ENCODE measurements at places on chromosomes 12 and 14.
A peak's percentile ranks its signal among the peaks of the same experiment; 100 is the strongest.

- no peak for DNase-seq
Measured at GRCh38 chr12:29869946-29870345, 86.2 kb upstream of the TMTC1 start.

DNA sequence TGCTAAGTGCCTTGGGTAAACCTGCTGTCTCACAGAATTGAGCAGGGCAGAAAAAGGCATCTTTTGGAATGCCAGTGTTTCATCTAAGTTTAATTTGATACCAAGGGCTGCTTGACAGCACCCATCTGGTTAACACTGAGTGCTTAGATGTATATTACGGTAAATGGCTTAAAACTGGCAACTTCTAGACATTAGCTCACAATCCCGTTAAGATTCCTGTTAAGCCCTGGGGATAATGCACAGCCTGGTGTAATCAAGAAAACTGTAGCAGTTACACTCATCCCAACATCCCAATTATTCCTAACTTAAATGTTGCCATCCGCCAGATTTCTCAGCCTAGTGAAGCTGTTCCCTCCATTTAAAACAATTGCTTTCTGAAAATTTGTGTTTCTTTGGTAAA is 29.9 kb downstream of the PPFIBP1 start:
- DNase-seq: no peak

DNA sequence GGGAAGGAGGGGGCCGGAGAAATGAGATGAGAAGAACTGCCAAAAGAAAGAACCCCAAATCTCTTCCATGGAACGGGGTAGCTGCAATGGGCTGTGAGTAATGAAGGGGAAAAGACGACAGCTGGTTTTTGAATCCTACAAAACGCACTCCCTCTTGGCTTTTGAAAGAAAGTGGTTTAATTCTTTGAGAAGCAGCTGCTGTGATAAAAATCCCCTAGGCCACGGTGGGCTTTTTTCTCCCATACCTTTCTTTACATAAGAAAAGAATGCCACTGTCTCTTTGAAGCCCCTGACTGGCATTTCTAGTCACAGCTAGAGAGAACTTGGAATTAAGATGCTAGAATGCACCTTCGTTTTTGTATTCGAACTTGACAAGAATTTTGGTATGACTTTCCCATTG is 486.1 kb downstream of the GLT1D1 start:
- no peak for DNase-seq

GRCh38 chr12:75854681-75855309 is 176.8 kb downstream of the PHLDA1 start:
- DNase-seq: no peak

DNA sequence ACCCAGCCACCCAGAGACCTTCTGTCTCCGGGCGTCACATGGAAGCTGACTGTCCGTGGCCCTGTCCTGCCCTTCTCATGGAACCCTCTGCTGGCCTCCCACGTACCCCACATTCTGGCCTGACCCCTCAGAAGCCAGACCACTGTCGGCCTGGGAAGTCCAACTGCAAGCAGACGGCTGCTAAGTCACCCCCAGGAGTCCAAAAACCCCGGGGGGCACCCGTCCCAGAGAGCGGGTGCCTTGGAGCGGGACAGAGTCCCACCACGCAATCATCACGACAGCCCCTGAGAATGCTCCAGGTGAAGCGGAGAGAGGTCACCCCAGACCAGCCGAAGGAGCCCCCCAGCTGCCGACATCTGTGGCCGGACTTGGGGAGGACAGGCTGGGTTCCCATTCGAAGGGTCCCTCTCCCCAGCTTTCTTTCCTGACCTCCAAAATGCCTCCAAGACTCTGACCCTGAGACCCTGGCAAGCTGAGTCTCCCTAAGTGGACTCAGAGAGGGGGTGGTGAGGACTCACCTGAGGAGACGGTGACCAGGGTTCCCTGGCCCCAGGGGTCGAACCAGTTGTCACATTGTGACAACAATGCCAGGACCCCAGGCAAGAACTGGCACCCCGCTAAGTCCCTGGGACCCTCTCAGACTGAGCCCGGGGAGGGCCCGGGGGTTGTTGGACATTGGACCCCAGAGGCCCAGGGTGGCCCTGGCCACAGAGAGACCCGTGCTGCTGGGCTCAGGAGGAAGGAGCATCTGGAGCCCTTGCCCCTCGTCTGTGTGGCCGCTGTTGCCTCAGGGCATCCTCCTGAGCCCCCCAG is 337.1 kb downstream of the TMEM121 start:
- no peak for DNase-seq

- DNase-seq: no peak
Measured at GRCh38 chr12:53222806-53223261, 9.2 kb downstream of the RARG start.

DNA sequence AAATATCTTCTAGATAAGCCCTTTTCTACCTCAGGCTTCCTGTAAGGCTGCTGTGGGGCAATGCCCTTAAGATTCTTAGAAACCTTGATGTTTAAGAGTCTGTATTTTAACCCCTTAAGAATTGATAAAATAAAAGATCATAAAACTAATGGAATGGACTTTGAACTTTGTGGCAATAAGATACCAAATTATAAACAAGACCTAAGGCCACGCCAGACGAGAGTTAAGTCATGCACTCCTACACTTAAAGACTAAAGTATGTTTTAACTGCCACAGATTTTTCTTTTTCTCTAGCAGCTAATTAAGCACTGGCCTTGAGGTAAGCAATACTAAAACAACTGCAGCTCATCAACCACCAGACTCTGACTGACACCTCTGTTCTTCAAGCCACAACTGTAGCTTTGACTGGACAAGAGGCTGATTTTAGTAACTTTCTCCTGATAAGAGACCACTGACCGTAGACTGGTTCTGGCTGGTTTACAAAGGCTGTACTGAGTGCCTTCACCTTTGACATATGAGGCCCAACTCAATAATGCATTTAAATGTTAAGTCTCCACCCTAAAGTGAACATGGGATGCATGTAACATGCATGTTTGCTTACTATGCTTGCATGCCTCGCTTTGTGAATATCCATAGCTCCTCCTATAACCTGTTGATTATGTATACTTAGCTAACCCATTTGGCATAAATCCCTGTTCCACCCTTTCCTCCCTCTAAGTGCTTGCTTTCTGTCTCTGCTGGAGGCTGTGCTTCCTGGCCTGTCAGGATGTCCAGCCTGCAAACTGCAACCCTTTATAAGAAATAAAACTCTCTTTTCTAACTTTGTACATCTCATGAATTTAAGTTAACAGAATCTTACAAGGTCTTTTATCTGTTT is 71.9 kb downstream of the KLHL28 start:
- no peak for DNase-seq

DNA sequence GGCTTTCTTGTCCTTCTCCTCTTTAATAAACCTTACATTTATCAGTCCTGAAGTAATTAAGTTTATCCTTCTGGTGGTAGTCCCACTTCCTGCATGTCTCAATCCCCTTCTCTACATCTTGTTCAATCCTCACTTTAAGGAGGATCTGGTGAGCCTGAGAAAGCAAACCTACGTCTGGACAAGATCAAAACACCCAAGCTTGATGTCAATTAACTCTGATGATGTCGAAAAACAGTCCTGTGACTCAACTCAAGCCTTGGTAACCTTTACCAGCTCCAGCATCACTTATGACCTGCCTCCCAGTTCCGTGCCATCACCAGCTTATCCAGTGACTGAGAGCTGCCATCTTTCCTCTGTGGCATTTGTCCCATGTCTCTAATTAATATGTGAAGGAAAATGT is 79.3 kb downstream of the ZFC3H1 start:
- DNase-seq: no peak

GRCh38 chr14:103546652-103547454 is 15.6 kb downstream of the BAG5 start:
- DNase-seq: no peak

DNA sequence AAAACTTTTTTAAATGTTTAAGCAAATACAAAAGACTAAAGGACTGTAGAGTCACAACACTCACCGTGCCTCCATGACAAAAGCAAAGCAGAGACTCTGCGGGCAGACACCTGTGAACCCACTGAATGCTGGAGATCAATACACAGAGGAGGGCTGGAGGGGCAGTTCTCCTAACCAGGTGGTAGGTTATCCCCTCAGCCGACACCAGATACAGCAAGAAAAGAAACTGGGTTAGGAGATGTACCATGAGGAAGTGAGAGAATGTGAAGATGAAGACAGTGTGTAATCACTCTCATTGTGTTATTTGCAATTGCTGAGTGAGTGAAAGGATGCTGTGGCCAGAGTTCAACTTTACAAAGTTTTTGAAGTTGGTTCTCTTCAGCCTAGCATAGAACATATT is 480.3 kb downstream of the BCL11B start:
- no peak for DNase-seq

DNA sequence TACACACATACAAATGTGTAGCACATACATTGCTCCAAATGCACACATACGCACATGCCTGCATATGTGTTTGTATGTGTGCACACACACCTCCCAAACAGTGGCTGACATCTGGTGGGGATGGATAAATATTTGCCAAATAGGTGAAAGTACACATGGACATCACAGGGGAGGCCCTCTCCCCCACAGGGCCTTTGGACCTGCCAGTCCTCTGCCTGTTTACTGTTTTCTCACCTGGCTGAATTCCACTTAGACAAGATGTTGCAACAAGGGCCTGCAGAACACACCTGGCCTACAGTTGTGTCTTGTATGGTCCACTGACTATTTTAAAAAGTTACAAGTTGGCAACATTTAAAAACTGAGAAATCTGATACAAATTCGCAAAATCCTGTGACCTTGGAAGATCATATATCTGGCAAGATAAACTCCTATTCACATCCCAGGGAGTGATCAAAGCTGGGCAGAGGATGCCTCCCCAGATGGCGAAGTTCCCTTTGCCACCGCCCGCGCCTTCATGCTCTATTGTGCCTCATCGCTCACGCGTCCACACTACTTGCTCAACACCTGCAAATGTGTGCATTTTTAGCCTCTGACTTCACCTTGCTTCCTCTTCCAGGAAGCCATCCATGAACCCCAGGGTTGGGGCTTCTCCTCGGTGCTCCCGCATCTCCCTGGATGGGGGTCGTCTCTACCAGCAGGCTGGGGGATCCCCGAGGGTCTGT is 118.4 kb upstream of the FZD10 start:
- no peak for DNase-seq

GRCh38 chr12:12121061-12121460 is 50.3 kb downstream of the BCL2L14 start:
- no peak for DNase-seq

- DNase-seq: no peak
Measured at GRCh38 chr14:21703357-21704326, 30.0 kb upstream of the OR4E1 start.

DNA sequence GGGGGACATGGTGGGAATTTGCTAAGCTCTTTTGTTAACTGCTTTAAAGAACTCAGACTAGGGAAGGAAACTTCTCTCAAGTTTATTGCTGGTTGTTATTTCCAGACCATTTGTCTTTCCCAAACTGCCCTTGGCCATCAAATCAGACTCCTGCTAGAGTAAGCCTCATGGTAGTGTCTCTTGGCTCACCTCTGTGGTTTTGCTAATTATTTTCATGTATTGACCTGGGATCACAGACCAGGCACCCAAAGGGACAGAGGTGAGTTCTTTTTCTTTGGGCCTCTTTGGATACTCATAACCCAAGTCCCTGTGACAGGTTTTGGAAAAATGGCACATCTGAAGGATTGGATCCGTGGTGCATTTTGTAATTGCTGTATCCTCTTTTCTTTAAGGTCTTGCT is 11.2 kb downstream of the ETV6 start:
- no peak for DNase-seq

GRCh38 chr12:56601503-56601902 is 28.6 kb downstream of the BAZ2A start:
- no peak for DNase-seq

DNA sequence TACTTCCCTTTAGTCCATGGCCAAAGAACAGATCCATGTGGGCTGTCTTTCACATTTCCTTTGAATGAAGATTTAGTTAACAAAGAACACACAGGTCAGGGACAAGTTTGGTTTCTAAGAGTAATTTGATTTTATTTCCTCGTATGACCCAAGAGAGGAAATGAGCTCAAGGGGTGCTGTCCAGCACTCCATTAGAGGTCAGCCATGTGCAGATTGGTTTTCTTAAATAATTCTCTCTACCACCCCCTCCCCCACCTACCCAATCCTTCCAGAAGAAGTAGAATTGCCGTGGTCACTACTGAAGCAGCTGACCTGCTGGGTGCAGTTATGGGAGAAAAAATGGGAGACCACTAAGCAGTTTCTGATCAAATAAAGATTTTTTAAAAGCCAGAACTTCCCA is 13.9 kb upstream of the OAS1 start:
- no peak for DNase-seq

- DNase-seq: peak; percentile 27
Measured at GRCh38 chr12:19757317-19757877, 318.1 kb downstream of the AEBP2 start.

DNA sequence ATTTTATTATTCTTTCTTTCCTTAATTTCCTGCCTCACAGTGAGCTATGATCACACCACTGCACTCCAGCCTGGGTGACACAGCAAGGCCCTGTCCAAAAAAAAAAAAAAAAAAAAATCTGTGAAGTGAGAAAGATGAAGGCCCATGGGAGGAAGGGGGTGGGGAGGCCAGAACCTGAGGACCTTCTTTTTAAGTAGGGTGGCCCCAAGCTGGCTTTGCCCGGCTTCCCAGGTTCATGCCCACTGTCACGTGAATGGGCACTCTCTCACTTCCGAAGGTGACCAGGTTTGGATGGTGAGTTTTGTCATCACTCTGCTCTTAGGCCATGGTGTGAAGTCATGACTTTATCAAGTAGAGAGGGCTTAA is 82.3 kb downstream of the TNFAIP2 start:
- no peak for DNase-seq

- no peak for DNase-seq
Measured at GRCh38 chr12:64670919-64671639, 60.8 kb downstream of the RASSF3 start.

- no peak for DNase-seq
Measured at GRCh38 chr14:91983588-91983987, 36.1 kb upstream of the FBLN5 start.

DNA sequence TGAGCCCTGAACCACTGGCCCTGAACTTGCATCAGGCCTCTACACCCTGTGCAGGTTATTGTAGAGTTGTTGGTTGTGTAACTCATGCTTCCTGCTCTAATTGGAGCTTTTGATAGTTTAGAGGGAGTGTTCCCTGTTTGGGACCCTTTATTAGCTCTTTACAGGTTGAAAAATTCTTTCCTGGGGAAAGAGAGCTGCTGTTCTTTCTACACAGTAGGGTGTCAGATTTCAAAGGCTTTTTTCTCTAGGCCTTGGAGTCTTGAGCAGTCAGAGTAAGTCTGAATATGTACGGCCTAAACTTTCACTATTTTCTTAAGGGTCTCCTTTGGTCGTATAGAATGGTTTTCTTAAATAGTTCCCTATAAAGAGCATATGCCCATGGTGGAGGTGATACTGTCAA is 60.8 kb upstream of the NEDD1 start:
- no peak for DNase-seq

- DNase-seq: no peak
Measured at GRCh38 chr12:28023156-28023887, 50.8 kb upstream of the PTHLH start.

DNA sequence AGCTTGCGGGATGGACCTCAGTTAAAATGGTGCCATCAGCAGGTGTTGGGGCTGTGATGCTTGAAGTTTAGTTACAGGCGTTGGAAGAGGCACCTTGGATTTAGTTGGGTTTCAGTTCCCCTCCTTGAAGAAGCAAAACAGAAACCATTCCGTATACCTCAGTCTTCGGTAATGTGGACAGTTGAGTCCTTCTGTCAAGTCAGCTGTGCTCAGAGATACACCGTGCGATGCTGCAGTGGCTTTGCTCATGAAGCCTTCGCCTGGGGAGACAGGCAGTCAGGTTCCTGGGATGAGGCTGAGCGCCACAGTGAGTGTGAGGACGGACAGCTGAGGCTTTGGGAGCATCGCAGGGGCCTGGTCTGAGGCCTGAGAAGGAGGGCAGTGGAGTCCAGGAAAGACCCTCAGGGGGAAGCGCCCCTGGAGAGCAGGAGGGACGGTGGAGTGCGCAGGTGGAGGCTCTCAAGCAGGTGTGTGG is 7.4 kb downstream of the RAN start:
- no peak for DNase-seq

Measured in muscle of arm (tissue), 14 donors.